ENCODE measurements at places on chromosomes 16 and 17.
A peak's percentile ranks its signal among the peaks of the same experiment; 100 is the strongest.

DNA sequence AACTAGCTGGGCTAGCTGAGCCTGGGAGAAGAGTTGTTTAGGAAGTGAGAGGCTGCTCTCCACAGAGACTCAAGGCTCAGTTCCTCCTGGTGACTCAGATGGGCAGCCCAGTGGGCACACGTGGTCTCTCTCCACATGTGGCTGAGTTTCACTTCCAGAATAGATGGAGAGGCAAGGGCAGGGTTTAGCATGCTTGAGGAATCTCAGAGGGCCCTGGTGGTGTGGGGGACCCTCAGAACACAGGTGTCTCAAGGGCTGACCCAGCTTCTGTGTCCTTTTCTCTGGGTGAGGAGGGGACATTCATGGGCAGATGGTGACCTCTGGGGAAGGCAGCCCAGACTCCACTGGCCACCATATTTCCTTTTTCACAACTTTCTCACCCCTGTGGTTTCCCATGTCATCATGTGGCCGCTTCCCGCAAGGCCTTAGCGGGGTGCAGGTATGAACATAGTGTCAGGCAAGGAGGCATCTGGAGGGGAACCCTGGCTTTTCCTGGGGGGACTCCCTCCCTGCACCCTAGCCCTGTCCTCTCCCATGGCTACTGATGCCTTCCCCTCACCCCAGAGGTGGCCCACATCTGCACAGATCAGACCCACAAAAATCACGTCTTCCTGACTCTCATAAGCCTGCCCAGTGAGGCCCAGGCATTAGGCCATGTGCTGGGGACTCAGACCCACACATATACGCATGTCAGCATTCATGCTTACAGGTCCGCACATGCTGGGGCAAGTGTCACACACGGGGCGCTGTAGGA, 3.3 kb downstream of the GRN start:
- H3K27me3 ChIP-seq, result peaks cover 8% of the 10 kb centered on the region
- no peak for DNase-seq
- H3K4me1 ChIP-seq, result peaks cover 34% of the 10 kb centered on the region
- H3K36me3 ChIP-seq, result peaks cover 3% of the 10 kb centered on the region
- no peak overlapping the region for H3K27ac ChIP-seq
- H3K4me3 ChIP-seq, result no peak overlapping the region

- H3K27ac ChIP-seq, result no peak overlapping the region
- DNase-seq, result no peak
- no peaks in the 10 kb centered on the region for H3K27me3 ChIP-seq
- no peak overlapping the region for H3K4me3 ChIP-seq
- H3K4me1 ChIP-seq, result peaks cover 2% of the 10 kb centered on the region
- no peaks in the 10 kb centered on the region for H3K36me3 ChIP-seq
These were observed 83.1 kb downstream of the MYO1D start for GRCh38 chr17:32793841-32794240.

DNA sequence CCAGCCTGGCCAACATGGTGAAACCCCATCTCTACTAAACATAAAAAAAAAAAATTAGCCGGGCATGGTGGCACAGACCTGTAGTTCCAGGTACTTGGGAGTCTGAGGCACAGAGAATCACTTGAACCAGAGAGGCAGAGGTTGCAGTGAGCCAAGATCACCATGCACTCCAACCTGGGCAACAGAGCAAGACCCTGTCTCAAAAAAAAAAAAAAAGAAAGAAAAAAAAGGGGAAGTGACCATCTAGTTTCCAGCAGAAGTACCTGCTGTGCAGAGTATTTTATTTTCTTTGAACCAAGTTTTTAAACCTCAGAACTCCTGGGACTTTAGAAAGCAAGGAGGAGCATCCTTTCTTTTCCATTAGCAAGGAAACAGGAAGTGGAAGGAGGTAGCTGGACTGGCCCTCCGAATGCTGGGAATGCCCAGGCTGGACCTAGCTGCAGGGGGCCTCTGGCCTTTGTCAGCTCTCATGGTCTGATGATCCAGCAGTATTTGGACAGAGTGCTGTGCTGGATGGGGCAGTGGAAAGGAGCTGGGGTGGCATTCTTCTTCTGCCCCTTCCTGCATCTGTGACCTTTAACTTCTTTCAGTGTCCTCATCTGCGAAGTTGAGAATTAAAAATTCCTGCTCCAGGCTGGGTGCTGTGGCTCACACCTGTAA, 6.6 kb downstream of the GID4 start:
- no peak overlapping the region for H3K4me3 ChIP-seq
- peaks cover 9% of the 10 kb centered on the region for H3K36me3 ChIP-seq
- peaks cover 11% of the 10 kb centered on the region for H3K4me1 ChIP-seq
- no peak overlapping the region for H3K27ac ChIP-seq

DNA sequence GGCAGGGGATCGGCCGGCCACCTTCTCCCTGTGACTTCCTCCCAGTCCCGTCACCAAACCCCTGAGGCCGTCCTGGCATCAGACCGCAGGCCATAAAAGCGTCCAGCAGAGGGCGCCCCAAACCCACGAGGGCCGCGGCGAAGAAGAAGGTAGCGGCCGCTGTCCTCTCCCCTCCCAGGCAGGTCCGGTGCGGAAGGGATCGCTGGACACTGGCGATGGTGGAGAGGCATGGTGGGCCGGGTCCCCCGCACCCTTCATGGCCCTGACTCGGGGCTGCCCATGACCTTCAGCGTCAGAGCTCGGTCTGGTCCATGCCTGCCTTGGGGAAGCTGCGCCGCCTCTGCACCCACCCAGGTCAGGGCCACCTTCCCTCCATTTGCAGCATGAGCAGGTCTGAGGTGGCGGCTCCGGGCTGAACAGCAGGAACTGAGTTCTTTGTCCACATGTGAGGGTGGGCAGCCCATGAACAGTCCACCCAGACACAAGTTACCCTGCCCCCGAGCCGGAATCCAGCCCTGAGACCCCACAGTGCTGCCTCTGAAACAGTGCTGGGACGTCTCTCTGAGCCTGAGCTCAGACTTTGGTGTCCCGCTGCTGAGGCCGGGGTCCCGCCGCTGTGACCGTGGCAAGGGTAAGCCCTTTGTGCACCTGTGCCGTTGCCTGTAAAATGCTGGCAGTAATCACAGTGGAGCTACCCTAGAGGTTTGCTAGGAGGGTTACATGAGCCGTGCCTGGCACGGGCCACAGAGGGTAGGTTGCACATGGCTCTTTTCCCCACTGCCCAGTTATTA, 40.8 kb upstream of the CMIP start:
- peak overlapping the region; percentile 67 for H3K27ac ChIP-seq
- no peaks in the 10 kb centered on the region for H3K36me3 ChIP-seq

- H3K27me3 ChIP-seq, result peaks cover 83% of the 10 kb centered on the region
- H3K36me3 ChIP-seq, result no peaks in the 10 kb centered on the region
- H3K4me3 ChIP-seq, result no peak overlapping the region
These were observed 2.3 kb downstream of the CCL1 start for GRCh38 chr17:34360601-34361270.

GRCh38 chr17:77361986-77362620, 221.3 kb downstream of the SEC14L1 start:
- no peaks in the 10 kb centered on the region for H3K27me3 ChIP-seq
- peaks cover 35% of the 10 kb centered on the region for H3K4me1 ChIP-seq
- H3K27ac ChIP-seq, result peak overlapping the region; percentile 44

DNA sequence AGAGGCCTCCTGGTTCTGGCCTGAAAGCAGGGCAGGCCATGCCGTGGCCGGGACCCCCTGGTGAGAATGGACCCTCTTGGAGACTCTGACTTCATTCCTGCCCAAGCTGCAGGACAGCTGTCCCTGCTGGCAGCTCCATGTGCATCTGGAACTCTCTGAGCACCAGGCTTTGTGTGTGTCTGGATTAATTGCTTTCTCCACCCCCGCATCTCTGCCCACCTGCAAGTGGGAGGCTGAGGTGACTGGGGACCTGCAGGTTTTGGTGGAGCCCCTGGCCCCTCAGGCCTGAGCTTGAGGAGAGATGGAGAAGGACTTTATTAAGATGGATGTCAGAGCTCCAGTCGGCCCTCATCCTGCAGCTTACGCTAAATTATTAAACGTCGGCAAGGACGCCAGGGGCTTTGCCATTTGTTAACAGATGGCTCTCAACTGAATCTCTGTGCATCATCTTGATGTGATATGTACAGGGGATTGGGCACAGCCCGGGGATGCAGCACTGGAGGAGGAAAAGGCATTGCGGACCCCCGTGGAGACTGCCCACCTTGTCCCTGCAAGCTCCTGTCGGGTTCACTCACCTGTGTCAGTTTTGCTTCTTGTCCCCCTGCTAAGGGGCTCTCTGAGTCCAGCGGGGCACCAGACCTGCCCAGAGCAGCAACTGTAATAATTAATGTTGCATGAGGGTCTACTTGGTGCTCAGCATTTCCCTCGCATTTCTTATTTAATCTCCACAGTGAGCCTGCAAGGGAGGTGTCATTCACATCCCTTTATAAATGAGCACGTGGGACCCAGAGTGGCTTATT, 154.1 kb upstream of the RPL38 start:
- peaks cover 49% of the 10 kb centered on the region for H3K27me3 ChIP-seq
- H3K4me3 ChIP-seq, result no peak overlapping the region
- no peak overlapping the region for H3K27ac ChIP-seq
- H3K36me3 ChIP-seq, result no peaks in the 10 kb centered on the region

DNA sequence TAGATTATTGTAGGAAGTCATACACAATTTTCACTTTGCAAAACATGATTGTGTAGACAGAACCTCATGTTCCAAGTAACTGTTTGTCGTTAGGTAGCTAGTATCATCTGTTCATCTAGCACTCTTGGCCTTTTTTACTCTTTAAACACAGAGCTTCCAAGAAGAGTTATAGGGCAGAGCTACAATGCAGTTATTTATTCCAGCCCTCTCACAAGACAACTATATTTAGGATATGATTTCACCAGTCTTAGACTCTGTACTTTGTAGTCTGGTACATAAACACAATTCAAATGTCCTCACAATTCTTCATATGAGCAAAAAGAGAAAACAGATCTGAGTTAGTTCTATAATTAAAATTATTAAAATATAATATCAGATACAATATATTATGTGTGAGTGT, 37.9 kb downstream of the KCNJ2 start:
- no peaks in the 10 kb centered on the region for H3K36me3 ChIP-seq
- no peaks in the 10 kb centered on the region for H3K4me1 ChIP-seq
- DNase-seq, result no peak
- no peak overlapping the region for H3K4me3 ChIP-seq

- H3K27me3 ChIP-seq, result no peaks in the 10 kb centered on the region
- no peak overlapping the region for H3K27ac ChIP-seq
- DNase-seq, result no peak
These were observed 125.2 kb downstream of the CDH11 start for GRCh38 chr16:64996641-64997040.

DNA sequence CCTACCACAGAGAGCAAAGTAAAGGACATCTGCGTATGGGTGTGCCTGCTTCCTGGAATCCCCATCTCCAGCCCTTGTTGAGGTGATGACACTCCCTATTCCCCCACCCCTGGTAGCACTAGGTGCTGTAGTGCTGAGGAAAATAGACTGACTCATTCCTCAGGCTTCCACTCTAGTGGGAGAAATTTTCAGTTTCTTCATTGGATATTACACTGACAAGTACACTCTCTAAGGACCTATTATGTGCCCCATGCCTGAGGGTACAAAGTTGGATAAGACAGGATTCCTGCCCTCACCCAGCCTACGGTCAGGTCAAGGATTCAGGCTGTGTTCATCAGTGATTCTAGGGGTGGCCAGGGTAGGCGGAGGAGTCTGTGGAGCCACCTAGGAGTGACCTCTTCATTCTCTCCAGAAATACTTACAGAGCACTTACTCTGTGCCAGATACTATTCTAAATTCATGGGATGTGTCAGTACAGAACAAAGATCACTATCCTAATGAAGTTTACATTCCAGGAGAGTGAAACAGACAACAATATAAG, 4.5 kb upstream of the ZC3H7A start:
- peaks cover 15% of the 10 kb centered on the region for H3K36me3 ChIP-seq
- no peak overlapping the region for H3K27ac ChIP-seq
- H3K4me3 ChIP-seq, result no peak overlapping the region
- DNase-seq, result no peak

- H3K4me3 ChIP-seq, result no peak overlapping the region
- no peak overlapping the region for H3K27ac ChIP-seq
- peaks cover 2% of the 10 kb centered on the region for H3K36me3 ChIP-seq
- H3K4me1 ChIP-seq, result no peaks in the 10 kb centered on the region
These were observed 420.1 kb downstream of the CDH8 start for GRCh38 chr16:61616088-61616487.

- H3K27me3 ChIP-seq, result no peaks in the 10 kb centered on the region
- H3K27ac ChIP-seq, result peak overlapping the region; percentile 100
- H3K4me3 ChIP-seq, result peak overlapping the region; percentile 95
- DNase-seq, result peak; percentile 4
- H3K36me3 ChIP-seq, result peaks cover 57% of the 10 kb centered on the region
These were observed 1.4 kb upstream of the SLFN5 start for GRCh38 chr17:35241520-35241919.

DNA sequence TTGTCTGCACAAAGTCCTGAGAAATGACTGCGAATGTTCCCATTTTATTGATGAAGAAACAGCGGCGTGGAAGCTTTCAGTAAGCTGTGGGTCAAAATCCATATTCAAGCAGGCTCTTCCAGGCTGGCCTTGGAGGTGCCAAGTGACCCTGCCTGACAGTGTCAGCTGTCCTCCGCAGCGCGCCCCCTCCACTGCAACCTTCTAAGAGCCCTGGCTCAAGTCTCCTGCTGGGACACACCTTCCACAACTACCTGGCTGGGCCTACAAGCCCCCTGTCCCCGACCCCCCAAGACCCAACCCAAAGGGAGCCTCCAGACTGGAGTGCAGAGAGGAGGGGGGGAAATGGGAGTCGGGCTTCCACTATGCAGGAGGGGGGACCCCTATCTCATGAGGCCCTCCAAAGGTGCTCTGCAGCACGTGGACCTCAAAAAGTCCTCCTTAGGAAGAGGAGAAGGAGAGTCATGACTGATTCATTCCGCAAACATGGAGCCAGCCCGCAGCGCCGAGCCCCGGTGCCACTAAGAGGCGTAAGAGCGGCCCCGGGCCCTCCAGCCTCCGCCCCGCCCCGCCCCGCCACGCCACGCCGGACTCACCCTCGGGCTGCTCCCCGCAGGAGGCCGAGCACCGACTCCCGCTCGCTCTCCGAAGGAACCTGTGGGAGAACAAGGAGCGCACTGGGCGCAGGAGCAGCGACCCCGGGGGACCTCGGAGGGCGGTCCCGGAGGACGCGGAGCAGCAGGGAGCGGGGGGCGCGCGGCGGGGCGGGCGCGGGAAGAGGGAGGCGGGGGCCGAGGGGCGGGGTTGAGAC, 574 bp downstream of the MPP3 start:
- peak overlapping the region; percentile 89 for H3K4me3 ChIP-seq
- peaks cover 48% of the 10 kb centered on the region for H3K27me3 ChIP-seq
- H3K27ac ChIP-seq, result no peak overlapping the region

GRCh38 chr17:3965118-3965800, 1.0 kb upstream of the ATP2A3 start:
- no peaks in the 10 kb centered on the region for H3K27me3 ChIP-seq
- DNase-seq, result peak; percentile 61
- peaks cover 21% of the 10 kb centered on the region for H3K36me3 ChIP-seq
- H3K27ac ChIP-seq, result peak overlapping the region; percentile 86
- peaks cover 40% of the 10 kb centered on the region for H3K4me1 ChIP-seq
- peak overlapping the region; percentile 85 for H3K4me3 ChIP-seq

- H3K27ac ChIP-seq, result no peak overlapping the region
- no peaks in the 10 kb centered on the region for H3K4me1 ChIP-seq
- no peak overlapping the region for H3K4me3 ChIP-seq
- no peaks in the 10 kb centered on the region for H3K27me3 ChIP-seq
- peaks cover 2% of the 10 kb centered on the region for H3K36me3 ChIP-seq
These were observed 14.5 kb upstream of the PPM1E start for GRCh38 chr17:58741121-58741625.

GRCh38 chr17:35001549-35001948, 21.2 kb downstream of the LIG3 start:
- no peak overlapping the region for H3K4me3 ChIP-seq
- H3K36me3 ChIP-seq, result peaks cover 26% of the 10 kb centered on the region

GRCh38 chr17:5133311-5133710, 17.5 kb downstream of the USP6 start:
- H3K4me3 ChIP-seq, result no peak overlapping the region
- H3K36me3 ChIP-seq, result no peaks in the 10 kb centered on the region
- no peaks in the 10 kb centered on the region for H3K4me1 ChIP-seq
- no peak for DNase-seq
